ENCODE measurements at places on chromosomes 6 and 20. TPM values are rescaled to one million over a fixed set of nuclear protein-coding genes. Genes with fewer than 3 reads are reported as not detected.

The CRYBG1 gene
- 3.6 TPM for total RNA-seq

The LHFPL5 gene
- total RNA-seq = not detected

The INSM1 gene
- total RNA-seq = not detected

The TRIM40 gene
- not detected for total RNA-seq

The MLIP gene
- not detected for total RNA-seq

The DEFB121 gene
- not detected for total RNA-seq

The NRN1 gene
- 0.30 TPM for total RNA-seq

The COL12A1 gene
- total RNA-seq = 534 TPM

The TTK gene
- total RNA-seq = 14.6 TPM

The WFDC10B gene
- not detected for total RNA-seq

The APCDD1L gene
- total RNA-seq = 92.5 TPM

The SLC24A3 gene
- total RNA-seq = 6.5 TPM

The ZNF184 gene
- total RNA-seq = 7.2 TPM

The SULF2 gene
- 34.4 TPM for total RNA-seq

The EFCAB8 gene
- under 0.01 TPM for total RNA-seq

The SMIM28 gene
- total RNA-seq = not detected

The SLC17A1 gene
- total RNA-seq = not detected

The KCNK16 gene
- not detected for total RNA-seq

The OR2B2 gene
- total RNA-seq = not detected

The PARD6B gene
- total RNA-seq = 0.59 TPM

The DOK5 gene
- total RNA-seq = 19.8 TPM

The KIF25 gene
- 0.14 TPM for total RNA-seq

The IL17A gene
- total RNA-seq = not detected

The GNMT gene
- not detected for total RNA-seq

The IL20RA gene
- not detected for total RNA-seq

The CALHM5 gene
- total RNA-seq = 6.1 TPM

The PPP1R16B gene
- total RNA-seq = 0.30 TPM

The PROCR gene
- 37.7 TPM for total RNA-seq

All from smooth muscle cell of the umbilical artery (primary cell).